ENCODE measurements at places on chromosomes 5 and 9.

GRCh38 chr5:83162601-83163000, 85.3 kb downstream of the XRCC4 start:
- no peak for DNase-seq

- no peak for DNase-seq
These were observed at the start of gene HMHB1 for GRCh38 chr5:143812085-143812705. HMHB1 (plus strand) TSS chr5:143812161.

DNA sequence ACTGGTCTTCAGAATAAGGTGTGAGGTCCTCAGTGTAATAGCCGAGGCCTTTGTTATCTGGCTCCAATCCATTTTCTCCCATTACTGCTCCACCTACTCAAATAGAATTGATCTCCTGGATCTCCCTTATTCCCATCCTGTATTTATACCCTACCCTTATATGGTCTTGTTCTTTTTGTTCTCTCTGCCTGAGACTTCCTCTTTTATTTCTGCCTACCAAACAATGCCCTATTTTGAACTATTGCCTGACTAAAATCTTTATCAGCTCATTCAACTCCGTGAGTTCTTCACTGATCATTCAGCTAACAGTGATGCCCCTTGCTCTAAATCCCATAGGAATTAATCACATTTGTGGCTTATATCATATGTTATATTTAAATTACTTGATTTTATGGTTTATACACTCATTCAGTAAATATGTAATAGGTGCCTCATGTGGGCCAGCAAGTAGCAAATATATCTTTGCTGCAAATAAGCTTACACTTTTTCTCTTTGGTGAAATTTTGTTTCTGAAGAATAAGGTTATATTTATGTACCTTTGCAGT, 417.5 kb upstream of the MEF2C start:
- DNase-seq, result no peak

- no peak for DNase-seq
These were observed 260.4 kb downstream of the FANCC start for GRCh38 chr9:95057101-95057500.

DNA sequence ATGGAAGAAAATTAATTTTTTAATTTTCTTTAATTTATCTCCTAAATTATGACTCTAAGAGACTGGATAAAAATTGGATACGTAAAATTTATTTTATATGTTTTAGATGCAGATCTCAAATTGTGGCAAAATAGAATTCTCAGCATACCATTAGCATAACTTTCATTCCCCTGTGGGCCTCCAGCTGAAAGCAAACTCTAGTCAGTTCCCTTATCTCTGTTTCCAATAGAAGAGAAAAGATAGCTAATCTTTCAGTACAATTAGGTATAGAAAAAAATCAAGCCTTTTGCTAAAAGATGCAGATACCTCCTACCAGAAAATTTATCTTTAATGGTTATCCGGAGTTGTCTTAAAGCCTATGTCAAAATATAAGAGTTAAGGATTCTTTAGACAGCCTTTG, 1530.6 kb downstream of the EFNA5 start:
- DNase-seq, result no peak

- no peak for DNase-seq
These were observed 2.7 kb upstream of the HSPA5 start for GRCh38 chr9:125243792-125244260.

- no peak for DNase-seq
These were observed 13.2 kb downstream of the ANGPTL2 start for GRCh38 chr9:127109212-127109711.

DNA sequence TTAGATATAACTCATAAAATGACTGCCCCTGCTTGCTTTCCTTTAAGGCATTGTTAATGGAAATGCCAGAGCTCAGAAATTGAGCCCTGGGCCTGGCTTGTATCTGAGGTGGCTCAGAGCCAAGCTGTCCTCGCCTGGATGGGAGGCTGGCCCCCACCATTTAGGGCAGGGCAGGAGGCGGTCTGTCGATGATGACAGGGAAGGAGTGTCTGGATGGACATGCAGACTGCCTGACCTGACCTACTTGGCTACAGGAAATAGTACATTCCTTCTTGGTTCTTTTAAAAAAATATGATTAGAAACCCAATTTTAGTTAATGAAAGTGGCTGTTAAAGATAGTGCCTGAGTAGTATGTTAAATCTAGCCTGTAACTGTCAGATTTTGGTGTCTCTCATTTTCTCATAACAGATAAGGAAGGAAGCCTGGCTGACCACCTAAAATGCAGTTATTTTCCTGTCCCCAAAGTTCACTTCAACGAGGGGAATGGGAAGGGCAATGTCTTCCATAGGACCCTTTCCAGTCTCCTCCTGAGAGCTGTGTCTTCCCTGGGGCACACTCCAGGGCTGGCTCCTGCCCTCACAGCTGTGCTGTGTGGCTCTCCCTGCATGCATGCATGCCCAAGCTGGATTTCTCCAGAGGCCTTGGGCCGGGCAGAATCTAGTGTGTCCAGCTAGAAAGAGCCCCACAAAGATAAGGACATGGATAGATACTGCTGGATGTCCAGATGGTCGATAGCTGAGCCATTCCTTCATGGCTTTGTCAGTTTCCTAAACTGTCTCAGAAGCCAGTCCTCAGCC, 42.3 kb downstream of the MACROH2A1 start:
- DNase-seq, result no peak

GRCh38 chr5:2602451-2603271, 148.8 kb downstream of the IRX2 start:
- no peak for DNase-seq

DNA sequence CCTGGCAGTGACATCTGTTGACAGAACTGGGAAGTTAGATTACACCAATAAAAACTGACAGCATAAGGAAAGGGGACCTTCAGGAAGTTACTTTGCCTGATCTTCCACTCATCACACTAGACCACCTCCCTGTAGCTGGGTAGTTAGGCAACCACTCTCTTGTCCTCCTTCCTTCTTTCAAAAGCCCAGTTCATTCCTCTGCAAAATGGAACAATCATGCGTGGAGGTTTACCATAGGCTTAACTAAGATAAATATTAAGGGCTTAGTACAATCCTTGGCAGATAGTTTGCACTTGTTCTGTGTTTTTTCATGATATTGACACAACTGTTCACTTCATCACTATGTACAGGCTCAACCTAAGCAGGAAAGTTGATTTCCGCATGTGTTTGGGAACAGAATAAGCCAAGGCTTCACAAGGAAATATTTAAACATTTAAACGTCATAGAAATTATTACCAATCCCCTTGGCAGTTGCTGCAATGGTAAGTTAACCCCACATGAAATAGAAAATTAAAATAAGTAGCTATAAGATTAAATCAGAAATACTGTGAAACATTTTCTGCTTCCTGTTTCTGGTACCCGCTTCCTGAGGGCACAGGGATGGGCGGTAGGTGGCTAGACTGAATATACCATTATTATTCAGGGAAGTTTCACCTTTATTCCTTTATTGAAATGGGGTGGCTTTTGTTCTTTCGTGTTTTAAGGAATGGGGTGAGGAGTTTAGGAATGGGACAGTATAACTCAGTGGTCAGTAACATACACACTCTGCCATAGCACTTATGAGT, 9.9 kb upstream of the PTGER4 start:
- DNase-seq, result no peak

GRCh38 chr9:124045076-124045829, 33.7 kb downstream of the LHX2 start:
- DNase-seq, result no peak

DNA sequence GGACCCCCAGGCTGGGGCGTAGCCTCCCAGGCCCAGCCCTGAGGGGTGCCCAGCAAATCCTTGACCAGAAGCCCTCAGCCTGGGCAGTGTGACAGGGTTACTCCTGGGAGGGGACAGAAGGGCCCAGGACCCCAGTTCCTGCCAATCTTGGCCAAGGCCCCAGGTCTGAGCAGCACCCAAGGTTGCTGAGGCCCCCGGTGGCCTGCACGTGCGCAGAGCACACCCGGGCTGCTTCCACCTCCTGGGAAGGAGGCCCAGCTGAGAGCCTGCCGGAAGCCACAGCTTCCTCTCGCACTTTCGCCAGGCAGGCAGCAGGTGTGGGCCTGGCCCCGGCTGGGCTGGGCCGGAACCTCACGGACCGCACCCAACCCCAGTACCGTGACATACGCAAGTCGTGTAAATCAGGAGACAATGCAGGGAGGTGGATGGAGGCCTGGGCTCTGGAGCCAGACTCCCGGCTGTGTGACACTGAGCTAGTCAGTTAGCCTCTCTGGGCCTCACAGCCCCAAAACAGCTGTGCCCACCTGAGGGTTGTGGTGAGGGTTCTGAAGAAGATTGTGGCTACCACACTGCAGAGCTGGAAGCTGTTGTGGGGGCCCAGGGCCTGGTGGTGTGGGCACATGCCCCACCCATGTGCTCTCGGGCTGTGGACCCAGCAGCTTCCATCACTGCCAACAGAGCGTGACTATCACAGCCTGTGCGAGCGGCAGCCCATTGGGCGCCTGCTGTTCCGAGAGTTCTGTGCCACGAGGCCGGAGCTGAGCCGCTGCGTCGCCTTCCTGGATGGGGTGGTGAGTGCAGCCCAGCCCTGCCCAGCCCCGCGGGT, 5.1 kb downstream of the GRK6 start:
- no peak for DNase-seq

GRCh38 chr9:36141288-36141687, 4.8 kb downstream of the GLIPR2 start:
- no peak for DNase-seq

- no peak for DNase-seq
These were observed 24.2 kb downstream of the PSMB7 start for GRCh38 chr9:124390794-124391658.

DNA sequence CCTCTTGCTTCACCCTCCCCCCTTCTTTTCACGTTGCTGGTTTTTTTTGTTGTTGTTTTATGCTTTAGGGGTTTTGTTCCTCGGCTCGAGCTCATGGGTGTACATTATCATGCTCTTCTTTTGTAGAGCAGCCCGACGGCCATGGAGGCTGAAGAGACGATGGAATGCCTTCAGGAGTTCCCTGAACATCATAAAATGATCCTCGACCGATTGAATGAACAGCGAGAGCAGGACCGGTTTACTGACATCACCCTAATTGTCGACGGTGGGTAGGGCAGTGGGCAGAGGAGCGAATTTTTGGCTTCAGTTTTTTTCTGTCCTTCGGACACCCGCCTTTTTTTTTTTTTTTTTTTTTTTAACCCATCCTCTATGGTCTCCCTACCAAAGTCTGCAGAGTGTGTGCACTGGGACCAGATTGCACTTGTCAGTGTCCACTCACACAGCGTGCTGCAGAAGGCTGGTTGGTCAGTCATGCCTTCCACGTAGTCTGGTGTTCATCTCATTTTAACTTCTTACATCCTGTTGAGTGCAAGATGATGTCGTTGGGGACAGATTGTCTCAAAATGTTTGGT, 1.3 kb downstream of the ZNF131 start:
- no peak for DNase-seq

- no peak for DNase-seq
These were observed 629.7 kb upstream of the ZNF608 start for GRCh38 chr5:125376059-125376641.

Measured in NCI-H2081 treated with DMSO at 0.1 percent for 48 hours (cell line).